Smooth muscle cell of the brain vasculature (primary cell): ENCODE measurements at places on chromosomes 3 and 15.

- no peak for DNase-seq
These were observed 225.0 kb downstream of the EPHA3 start for GRCh38 chr3:89332386-89332785.

DNA sequence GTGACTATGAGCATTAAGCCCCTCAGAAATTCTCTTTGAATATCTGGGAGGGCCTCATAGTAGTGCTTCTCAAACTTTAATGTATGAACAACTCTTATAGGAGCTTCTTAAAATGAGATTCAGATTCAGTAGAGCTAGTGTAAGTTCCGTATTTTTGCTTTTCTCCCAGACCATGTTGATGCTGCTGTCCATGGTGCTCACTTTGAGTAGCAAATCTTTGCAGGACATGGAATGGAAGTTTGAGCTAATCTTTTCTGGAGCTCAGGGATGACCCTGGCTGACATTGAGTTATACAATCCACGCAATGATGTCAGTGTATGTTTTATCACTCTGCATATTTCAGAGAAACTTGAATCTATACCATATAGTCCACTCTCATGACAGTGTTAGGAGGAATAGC lies 134.2 kb downstream of the OTOL1 start:
- no peak for DNase-seq

DNA sequence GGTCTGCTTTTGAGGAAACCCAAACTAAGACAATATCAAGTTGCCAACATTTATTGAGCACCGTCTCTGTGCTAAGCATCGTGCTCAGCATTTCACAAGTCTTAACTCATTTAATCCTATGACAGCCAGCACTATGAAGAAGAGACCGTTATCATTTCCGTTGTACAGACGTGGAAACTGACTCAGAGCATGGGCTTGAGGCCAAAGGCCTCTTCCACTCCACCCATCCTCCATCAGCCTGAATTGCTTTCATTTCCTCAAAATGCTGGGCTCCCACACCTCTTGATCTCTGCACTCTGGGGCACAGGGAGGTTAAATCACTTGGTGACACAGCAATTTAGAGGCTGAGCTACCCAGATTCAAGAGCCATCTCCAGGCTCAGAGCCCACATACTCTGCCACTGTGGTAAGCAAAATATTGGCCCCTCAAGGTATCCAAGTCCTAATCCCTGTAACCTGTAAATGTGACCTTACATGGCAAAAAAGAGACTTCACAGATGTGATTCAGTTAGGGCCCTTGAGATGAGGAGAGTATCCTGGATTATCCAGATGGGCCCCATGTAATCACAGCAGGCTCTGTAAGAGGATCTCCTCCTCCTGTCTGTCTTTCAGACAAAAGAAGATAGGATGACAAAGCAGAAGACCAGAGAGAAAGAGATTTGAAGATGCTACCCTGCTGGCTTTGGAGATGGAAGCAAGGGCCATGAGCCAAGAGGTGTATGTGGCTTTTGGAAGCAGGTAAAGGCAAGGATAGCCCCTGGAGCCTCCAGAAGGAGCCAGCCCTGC lies 24.3 kb upstream of the FLNB start:
- DNase-seq: no peak

GRCh38 chr15:62972814-62973213 lies 69.7 kb upstream of the TPM1 start:
- no peak for DNase-seq

- DNase-seq: no peak
These were observed 14.8 kb downstream of the TNK2 start for GRCh38 chr3:195893516-195893915.

DNA sequence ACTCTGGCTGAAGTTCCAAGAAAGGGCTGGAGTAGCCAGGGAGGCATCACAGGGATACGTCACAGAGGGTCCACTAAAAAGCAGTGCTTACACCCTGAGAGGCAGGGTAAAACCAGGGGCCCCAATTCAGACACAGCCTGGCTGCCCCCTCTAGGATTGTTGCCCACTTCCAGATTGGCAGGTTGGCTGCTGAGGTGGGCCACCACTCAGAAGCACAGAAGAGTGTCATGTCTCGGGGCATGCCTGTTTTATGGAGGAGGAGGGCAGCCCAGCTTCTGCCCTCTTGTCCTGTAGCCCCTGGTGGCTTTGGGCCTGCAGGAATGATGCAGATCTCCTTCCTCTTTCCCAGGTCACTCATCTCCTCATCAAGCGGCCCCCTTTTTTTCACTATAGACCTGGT lies 24.0 kb downstream of the NOX5 start:
- DNase-seq: no peak

DNA sequence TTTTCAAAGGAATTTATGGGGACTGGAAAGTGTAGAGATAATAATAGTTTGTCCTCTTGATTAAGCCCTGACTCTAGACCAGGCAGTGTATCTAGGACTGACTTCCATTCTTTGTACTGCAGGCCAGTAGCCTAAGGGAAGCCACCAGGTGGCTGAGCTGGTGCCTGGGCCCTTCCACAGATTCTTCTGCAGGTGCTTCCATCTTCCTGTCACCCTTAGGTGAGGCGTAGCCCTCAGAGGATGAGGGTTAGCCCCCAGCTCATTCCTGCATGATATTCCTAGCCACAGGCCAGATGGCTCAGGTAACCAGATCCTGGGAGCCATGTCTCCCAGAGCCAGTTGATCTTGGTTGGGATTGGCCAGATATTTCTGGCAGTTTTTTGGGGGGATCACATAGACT lies 169.0 kb upstream of the IL12A start:
- DNase-seq: no peak

DNA sequence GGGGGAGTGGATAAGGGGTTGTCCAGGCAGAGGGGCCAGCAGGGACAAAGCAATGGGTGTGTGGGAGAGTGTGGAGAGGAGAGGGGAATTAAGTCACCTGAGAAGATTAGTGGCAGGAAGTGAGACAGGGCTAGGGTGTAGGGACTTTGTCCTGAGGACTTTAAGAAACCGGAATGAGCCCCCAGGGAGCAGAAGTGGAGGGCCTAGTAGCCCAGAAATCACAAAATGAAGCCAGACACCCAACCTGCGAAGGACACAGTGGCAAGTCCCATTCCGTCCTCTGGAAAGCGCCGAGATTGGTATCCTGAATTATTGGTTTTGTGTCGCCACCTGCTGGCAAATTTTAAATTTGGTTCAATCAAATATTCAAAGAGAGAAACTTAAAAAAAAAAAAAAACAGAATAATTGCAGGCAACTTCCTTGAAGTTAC lies 78.0 kb upstream of the SLC25A36 start:
- peak; percentile 43 for DNase-seq

- no peak for DNase-seq
These were observed 155.4 kb downstream of the ADAMTS17 start for GRCh38 chr15:100186366-100186765.

DNA sequence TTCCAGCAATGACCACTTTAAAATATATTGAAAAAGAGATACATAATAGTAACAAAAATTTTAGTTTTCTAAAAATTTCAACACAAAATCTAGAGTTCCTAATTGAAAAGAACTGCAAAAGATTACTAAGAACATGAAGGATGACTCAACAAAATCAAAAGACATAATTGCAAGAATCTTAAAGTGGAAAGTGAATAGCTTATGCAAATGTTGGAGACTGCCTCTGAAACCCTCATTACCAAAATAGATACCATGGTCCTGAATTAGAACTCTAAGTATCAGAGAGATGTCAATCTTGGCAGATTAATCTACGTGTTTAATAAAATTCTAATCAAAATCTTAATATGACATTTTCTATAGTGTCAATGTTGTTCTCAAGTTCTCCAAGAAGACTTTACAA lies 60.7 kb upstream of the SGO1 start:
- no peak for DNase-seq

DNA sequence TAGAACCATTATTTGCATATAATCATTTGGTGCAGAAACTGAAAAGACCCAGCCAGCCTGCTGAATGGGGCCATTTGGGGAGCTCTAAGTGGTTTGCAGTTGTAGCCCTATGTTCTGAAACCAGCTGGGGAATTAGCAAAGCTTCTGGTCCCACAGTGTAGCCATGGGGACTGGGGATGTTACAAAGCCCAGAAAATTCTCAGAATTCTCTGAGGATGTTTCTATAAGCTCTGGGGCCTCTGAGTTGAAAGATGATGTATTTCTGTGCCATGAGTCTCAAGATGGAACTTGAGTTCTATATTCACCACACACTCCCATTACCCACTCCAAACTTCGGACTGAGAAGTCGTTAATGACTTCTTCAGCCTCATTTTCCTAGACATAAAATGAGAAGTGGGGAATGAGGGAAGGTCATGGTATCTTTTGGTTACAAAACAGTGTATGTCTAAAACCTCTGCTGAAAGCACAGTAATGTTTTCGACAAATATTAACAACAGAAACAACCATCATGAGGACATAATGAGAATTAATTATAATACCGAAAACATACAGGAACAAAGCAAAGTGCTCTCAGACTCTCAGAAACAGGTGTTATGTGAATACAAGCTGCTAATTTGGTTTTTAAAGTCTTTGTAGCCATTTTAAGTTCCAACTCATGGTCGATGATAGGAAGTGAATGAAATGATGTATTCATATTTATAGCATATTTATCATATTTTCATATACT lies 89.4 kb downstream of the RFTN1 start:
- DNase-seq: no peak

DNA sequence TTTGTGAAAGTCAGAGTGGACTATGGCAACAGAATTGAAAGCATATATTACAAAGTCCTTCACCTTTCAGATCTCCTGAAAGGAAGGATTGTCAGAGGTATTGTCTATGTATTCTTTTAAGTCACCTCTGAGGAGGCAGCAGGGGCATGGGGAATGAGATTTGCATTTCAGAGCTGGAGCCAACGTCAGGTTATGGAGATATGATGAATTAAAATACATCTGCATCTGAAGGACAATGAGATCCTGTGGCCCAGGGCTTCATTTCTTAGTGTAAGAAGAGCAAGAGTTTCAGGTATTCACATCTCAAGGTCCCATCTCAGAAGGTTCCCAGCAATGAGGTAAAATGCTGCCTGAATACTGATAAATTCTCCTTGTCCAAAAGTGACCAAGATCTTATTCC lies 695.8 kb downstream of the TUSC7 start:
- no peak for DNase-seq

DNA sequence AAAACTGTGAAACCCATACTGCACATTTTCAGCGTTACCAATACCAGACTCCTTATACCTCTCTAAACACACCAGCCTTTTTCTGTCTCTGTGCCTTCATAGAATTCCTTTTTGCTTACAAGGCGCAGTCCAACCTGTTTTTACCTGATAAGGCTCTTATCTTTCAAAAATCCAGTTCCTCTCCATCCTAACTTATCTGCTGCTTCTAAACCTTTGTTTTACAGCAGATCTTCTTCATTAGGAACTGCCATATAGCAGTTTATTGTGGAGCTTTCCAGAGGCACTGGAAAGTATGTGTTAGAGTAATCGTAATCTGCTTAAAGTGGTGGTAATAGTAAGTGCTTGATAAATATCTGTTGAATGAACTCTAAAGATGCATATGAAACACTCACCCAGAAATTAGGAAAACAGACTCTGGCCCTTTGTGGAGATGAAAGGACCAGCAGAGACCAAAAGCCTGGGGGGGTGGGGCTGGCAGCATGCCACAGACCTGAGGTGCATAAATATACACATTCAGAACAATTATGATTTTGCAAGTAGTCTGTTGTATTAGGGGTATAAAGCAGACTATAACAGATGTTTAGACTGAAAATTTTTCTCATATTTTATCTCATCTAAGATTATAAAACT lies 29.3 kb downstream of the PPP2R3A start:
- no peak for DNase-seq

DNA sequence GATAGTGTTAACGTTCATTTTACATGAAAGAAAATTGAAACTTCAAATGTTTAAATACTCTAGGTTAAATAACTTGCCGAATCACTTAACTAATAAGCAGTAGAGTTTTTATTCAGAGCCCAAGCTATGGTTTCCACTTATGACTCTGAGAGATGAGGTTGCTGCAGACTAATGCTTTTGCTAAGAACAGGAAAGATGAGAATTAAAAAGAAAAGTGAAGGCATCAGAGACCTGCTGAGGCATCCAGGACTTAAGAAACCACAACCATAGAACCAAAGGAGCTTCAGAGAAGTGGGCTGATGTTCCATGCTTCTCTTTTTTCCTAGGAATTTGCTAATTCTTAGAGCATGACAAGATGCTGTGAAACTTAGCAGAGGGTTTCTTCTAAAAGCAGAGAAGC lies 9.5 kb downstream of the HMG20A start:
- no peak for DNase-seq

DNA sequence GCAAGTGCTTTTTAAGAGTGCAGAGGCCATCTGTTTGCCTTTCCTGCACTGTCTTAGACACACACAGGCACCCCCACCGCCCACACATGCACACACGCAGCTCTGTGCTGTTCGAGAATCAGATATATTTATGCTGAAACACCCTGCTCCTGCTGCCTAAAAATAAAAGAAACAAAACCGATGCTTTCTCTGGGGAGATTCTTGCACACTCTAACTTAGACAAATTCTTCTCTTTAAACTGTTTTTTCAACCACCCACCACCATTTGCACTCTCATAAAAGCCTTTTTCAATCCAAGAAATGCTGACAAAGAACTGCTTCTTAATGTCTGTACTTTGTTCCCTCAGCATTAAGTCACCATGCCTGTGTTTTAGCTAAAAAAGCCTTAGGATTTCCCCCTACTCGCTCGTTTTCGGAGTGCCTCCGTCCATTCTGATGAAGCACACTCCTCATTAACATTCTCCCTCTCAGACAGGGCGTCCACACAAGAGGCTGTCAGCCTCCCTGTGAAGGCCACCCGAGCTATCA lies 26.2 kb downstream of the SLC12A8 start:
- DNase-seq: peak; percentile 36

GRCh38 chr3:57484563-57484962 lies 59.6 kb downstream of the DNAH12 start:
- DNase-seq: no peak

GRCh38 chr3:81581966-81582599 lies 179.4 kb downstream of the GBE1 start:
- DNase-seq: peak; percentile 31

- no peak for DNase-seq
These were observed 13.4 kb downstream of the APBA2 start for GRCh38 chr15:28899061-28899738.

- no peak for DNase-seq
These were observed 62.7 kb downstream of the PCSK6 start for GRCh38 chr15:101426761-101427333.

GRCh38 chr15:48440084-48440483 lies 108.9 kb downstream of the DUT start:
- peak; percentile 62 for DNase-seq

DNA sequence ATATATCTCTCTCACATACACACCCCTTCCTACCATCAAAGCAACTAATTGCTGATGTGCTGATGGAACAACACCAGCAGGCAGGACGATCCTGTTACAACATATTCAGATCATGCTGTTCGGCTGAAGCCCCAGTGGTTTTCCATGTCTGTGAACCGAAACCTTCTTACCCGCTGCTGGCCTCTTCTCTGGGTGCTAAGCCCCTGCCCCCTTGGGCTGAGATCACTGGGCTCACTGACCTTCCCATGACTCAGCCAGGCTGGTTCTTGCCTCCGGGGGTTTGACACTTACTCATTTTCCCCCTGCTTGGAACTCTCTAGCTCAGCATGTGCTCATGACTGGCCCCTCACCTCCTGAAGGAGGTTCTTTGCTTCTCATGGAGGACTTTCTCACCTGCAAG lies 122.0 kb upstream of the RGMA start:
- no peak for DNase-seq

- no peak for DNase-seq
These were observed 100.1 kb downstream of the TPRA1 start for GRCh38 chr3:127490271-127491023.

- peak; percentile 24 for DNase-seq
These were observed 72.1 kb downstream of the RFTN1 start for GRCh38 chr3:16441371-16441875.
